Progenitor cell of endocrine pancreas (in vitro differentiated cells): ENCODE measurements at places on chromosomes 1 and 21. TPM values are rescaled to one million over a fixed set of nuclear protein-coding genes. Genes with fewer than 3 reads are reported as not detected.

DNA sequence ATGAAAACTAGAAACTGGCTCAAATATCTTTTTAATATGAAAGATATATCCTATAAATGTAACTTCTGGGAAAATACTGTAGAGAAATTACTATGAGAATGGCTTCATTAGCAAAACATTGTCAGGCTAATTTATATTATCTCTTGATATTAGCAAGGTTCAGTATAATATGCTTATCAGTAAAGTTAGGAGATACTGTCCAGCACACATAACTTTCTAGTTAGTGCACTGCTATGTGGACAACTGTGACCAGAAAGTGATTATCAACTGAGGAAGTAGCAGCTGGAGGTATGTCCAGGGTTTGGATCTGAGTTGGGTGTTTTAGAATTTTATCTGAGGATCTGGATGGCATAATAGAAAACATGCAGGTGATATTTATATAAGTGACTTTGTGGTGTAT is 7.5 kb downstream of the LRRC8C start:
- DNase-seq: no peak

DNA sequence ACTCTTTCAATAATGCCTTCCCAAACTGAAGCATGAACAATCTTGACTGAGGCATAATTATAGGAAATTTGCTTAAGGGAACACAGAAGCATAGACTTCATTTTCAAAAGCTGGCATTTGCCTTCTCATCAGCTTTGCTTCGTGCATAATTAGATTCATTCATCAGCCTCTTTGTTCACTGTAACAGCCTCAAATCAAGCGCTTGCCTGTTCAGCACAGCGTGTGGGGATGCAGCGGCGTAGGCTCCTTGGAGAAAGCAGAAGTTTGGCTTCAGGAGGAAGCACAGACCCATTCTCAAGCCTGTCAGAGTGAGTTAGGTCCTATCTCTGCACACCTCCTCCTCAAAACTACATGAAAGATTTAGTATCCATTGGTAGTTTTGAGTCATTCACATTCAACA is 246.4 kb upstream of the MAP1LC3C start:
- DNase-seq: no peak

DNA sequence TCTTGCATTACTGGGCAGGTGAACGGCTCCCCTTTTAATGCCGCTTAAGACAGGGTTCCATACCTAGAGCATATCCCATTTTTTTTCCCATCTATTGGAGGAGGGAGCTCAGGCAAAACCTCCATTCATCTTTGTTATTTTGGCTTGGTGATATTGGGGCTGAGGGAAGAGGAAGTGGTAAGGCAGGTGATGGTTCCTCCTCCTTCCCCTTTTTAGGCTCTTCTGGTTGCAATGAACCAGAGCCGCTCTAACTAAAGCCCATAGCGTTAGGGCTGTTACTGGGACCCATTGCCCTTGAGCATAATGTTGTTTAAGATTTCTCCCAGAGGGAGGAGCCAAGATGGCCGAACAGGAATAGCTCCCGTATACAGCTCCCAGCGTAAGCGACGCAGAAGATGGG is 21.1 kb downstream of the PYHIN1 start:
- DNase-seq: no peak

DNA sequence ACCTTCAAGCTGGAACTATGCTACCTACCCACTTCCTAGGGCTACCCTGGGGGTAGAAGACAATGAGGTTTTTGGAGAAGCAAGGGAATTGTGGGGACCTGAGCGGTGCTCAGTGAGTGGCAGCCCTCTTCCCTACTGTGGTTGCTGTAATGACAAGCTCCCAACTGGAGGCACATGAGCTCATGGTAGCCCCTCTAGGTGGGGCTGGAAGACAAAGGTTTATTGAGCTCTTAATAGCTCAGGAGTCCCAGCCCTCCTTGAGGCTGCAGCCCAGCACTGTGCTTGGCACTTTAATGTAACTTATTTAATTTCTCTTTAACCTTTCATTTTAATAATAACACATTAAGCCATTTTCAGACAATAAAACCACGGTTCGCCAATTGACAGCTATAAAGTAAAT is 528.9 kb downstream of the OMA1 start:
- no peak for DNase-seq

The MCOLN2 gene
- 0.16 and 0.29 TPM in 2 replicates for total RNA-seq
